ENCODE measurements at places on chromosomes 4 and X.

GRCh38 chr4:113563691-113564378 lies 197.7 kb downstream of the CAMK2D start:
- no peak for DNase-seq

- no peak for DNase-seq
These were observed 35.4 kb downstream of the GRXCR1 start for GRCh38 chr4:42927946-42928345.

- no peak for DNase-seq
These were observed 39.8 kb downstream of the NHS start for GRCh38 chrX:17414839-17415238.

- DNase-seq = peak; percentile 1
These were observed 46.6 kb upstream of the HS6ST2 start for GRCh38 chrX:133005042-133005441.

DNA sequence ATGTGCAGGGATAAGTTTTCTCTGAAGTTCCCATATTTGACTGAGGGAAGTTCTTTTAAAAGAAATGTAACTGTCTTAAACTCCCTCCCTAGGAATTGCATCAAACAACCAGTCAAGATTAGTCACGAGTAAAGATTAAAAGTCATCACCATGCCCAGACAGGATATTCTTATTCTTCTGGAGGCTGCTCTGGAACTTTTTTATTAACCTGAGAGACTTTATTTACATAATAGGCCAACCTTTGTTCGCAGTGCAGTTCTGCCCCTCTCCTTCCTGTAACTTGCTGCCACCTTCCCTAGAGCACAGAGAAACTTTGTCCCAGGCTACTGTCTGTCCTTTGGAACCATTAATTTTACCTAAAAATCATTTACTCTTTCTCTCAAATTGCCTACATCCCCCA lies 9.8 kb upstream of the HERC3 start:
- peak; percentile 33 for DNase-seq

- DNase-seq = no peak
These were observed 49.6 kb downstream of the STARD8 start for GRCh38 chrX:68697036-68697435.
